ENCODE measurements at places on chromosomes 4 and X.

DNA sequence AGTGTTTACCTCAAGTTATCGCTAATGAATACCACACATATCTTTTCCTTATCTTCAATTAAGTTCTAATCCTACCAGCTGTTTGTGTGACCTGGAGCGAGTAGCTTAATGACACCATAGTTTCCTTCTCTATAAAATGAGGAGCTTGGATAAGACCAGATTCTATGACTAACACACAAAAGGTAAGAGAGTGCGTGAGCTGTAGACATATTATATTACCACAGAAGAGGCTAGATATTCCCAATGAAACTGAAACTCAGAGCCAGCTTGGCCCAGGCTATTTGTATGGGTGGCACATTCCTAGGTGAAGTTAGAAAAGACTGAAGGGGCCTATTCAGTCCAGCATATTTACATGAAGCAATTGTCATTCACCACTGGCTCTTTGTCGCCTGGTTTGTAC lies 30.2 kb downstream of the ASB5 start:
- no peak for DNase-seq

DNA sequence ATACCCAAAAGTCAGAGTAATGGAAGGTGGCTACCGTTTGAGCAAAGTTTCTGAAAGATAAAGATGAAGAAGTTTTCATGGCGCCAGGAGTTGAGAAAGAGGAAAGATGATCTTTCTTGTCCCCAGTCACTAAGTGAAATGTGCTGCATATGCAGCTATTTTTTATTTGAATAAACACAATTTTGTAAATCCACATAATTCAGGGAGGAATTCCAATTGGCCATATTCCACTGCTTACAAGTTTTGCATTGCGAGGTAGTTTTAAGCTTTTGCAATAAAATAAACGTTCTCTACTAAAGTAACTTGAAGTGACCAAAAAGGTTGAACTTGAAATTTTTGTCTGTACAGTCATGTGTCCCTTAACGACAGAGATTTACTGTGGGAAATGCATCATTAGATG lies 139.3 kb upstream of the VCX2 start:
- DNase-seq = no peak

DNA sequence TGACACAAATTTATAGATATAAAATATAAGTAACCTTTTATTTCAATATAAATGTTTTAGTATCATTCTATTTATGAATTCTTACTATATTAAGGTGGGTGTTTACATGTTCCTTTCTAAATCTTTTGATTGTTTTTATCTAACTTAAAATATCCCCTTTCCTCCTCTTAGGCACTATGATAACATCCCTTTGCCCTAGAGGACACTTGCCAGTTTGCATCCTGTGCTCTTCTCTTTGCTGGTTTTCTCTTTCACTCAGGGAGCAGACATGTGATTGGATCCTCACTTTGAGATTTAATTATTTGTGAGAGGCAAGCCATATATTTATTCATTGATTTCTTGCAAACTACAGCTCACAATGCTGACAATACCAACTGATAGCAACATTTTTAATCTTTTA lies 16.2 kb downstream of the LRIT3 start:
- DNase-seq = no peak

- DNase-seq = no peak
These were observed 15.7 kb downstream of the OFD1 start for GRCh38 chrX:13750204-13750603.

- DNase-seq = no peak
These were observed 39.3 kb downstream of the AFM start for GRCh38 chr4:73520821-73521220.

DNA sequence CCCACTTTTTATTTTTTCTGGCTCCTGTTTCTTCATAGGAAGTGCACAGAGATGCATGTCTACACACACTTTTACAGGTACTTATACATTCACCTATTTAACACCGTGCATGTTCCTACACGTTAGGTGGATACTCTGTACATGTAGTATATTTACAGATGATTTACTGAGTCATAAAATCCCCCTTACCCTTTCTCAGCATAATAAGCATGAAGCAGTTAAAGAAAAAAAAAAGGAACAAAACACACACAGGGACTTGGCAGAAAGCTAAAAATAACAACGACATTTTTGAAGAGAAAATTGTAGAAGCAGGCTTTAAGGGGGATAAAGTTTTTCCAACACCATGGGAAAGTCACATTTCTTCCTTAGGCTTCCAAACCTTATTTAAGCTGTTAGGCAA lies 96.4 kb upstream of the IQCM start:
- DNase-seq = no peak

- no peak for DNase-seq
These were observed 2.2 kb upstream of the CLDN2 start for GRCh38 chrX:106917830-106918500.

GRCh38 chr4:84492737-84493091 lies 6.4 kb downstream of the NKX6-1 start:
- no peak for DNase-seq

GRCh38 chrX:20500171-20500865 lies 233.6 kb upstream of the RPS6KA3 start:
- no peak for DNase-seq

GRCh38 chrX:132068405-132068804 lies 45.3 kb downstream of the STK26 start:
- no peak for DNase-seq

Data from vagina (tissue), 2 donors.